ENCODE measurements at places on chromosomes 3 and 15.

GRCh38 chr3:61518590-61518989, 42.8 kb upstream of the PTPRG start:
- DNase-seq, result no peak

DNA sequence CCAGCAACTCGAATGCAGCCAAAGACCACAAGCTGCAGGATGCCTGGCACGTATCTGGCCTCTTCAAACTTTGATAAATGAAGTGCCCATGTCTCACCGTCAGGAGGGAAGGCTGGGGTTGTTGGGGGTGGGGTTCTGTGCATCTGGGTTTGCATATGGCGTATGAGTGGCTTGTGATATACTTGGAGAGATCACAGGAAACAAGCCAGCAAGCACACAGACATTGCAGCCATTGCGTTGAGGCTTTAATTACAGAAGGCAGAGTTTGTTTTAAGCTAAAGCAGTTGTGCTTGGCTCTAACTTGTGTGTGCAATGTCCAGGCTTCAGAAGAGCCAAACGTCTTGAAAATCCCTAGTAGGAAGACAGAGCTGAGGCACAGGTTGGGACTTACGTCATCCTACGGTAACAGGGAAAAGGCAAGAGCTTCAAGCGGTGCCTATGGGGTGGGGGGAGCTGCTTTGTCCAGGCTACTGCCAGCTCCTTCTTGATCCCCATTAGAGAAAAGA, 109.2 kb downstream of the ASB7 start:
- DNase-seq, result no peak

- no peak for DNase-seq
Measured at GRCh38 chr3:58584690-58585004, 7.5 kb upstream of the FAM107A start.

GRCh38 chr3:54538346-54538745, 389.5 kb downstream of the LRTM1 start:
- DNase-seq, result no peak

DNA sequence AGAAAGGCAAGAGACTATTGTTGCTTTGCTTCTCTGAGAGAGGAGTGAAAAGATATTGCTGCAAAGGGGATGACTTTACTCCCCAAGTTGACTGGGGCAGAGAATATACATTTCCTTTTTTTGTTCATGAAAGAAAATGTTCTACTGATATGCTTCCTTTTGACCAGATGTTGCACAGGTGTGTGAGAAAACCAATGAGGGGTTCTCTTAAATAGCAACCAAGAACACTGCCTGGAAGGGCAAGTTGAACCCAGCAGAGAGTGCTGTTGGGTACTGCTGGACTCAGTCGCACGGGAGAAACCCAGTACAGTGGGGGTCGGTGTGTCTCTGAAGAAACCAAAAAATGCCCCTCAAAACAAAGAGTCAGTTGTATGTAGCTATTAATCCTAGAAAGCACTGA, 101.2 kb downstream of the CHST2 start:
- DNase-seq, result no peak

- no peak for DNase-seq
Measured at GRCh38 chr3:160010578-160010977, 21.9 kb downstream of the IL12A start.

DNA sequence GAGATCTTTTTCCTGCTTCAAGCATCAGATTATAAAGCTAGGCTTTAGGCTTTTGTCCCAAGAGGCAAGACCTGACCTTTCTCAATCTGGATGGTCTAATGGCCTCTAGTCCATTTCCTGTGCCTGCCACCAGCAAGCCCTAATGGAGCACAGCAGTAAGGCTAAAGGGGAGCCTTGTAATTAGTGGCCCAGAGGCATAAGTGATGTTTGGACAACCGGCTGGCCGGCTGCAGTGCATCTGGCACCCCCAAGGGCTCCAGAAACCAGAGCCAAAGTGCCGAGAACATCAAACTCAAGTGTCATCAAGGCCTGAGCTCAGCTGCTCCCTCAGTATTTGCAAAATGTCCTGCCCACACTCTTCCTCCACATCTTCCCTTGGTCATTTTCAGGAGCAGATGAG, 31.9 kb upstream of the RTP4 start:
- DNase-seq, result no peak

DNA sequence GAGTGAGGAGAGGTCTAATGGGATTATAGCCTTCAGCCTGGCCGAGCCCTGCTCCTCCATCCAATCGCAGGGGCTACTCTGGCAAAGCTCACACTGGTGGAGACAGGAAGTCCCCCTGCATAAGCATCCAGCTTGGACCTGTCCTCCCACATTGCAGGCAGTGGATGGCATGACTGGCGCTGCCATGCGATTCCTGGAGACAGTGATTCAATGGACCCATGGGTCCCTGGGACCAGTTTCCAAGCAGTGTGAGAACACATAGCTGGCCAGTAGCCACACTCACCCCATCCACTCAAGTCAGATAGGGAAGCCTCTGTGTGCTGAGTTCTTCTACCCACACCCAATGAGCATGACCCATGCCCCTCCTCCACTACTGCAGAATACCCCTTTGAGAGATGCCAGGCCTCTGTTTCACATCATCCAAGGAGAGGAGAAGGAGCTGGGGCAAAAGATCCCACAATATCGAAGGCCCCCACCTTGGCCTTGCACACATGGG, 18.1 kb upstream of the POC1A start:
- DNase-seq, result no peak

- DNase-seq, result no peak
Measured at GRCh38 chr3:33920511-33920910, 122.1 kb downstream of the PDCD6IP start.

DNA sequence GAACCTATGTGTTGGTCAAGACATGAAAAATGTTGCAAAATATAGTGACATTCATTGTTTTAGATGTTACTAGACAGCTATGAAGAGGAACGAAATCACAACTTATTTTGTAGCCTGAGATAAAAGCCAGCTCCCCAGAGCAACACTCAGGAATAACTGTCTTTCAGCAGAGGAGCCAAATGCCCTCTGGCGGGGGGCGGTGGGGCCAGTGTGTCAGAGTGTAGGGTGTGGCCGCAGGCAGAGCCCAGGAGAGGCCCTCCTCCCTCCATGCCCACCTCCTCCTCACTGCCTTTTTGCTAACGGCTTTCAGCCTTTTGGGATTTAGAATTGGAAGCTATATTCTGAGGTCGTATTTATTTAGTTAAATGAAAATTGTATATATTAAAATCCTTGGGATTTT, 16.9 kb downstream of the APOD start:
- DNase-seq, result no peak

DNA sequence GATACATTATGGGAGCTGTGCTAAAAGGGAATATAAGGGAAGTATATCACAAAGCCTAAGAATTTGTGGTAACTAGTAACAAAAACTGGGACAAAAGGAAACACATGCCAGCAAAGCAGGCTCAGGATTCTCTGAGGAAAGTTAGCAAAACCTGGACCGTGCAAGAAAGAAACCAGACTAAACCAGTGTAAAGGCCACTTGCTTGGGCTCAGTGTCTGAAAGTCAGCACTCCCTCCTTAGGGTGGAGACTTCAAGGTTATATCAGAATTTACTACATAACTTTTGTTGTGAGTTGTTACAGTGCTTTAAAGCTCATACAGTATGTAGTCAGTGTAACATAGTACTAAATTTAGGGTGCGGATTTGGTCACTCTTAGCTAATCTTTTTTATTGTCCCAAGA, 269.9 kb upstream of the GADL1 start:
- no peak for DNase-seq

DNA sequence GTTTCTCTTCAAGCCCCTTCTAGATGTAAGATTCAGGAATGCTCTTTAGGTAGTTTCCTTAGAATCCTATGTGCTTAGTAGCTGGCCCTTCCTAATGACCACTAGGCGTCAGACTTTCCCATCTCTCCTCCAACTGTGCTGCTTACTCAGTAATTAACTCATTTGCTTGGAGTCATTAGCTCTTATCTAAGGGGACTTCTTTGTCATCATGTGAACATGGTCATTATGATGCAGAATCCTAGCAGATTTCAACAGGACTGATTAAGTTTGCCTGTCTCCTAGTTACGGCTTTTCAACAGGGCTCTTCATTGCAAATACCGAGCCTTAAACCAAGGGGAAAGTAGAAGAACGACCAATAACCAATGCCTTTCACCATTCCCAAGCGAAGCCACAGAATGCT, 46.4 kb downstream of the GJD2 start:
- no peak for DNase-seq

- no peak for DNase-seq
Measured at GRCh38 chr15:58699769-58700168, 49.7 kb downstream of the ADAM10 start.

- no peak for DNase-seq
Measured at GRCh38 chr3:183725387-183725786, 27.8 kb downstream of the YEATS2 start.

DNA sequence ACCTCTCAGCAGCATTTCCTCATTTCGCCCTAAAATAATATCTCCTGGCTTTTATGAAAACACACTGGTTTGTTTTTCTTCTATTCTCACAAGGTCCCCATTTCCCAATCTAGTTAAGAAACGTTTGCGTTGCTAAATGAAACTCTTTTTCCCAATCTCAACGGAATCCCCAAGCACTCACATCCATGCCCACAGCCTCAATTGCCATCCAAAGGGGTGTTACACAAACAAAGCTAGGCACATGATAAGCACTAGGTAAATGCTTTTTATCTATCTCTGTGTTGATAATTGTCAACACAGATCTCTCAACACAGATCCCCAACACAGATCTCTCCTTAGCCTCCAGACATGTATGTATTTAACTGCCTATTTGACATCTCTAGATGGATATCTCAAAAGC, 35.2 kb upstream of the TF start:
- no peak for DNase-seq

- DNase-seq, result no peak
Measured at GRCh38 chr15:53576841-53577240, 182.6 kb downstream of the WDR72 start.

GRCh38 chr15:77633913-77634265, 1.2 kb upstream of the LINGO1 start:
- DNase-seq, result no peak

- DNase-seq, result no peak
Measured at GRCh38 chr3:190119461-190120268, 1.0 kb downstream of the P3H2 start.

DNA sequence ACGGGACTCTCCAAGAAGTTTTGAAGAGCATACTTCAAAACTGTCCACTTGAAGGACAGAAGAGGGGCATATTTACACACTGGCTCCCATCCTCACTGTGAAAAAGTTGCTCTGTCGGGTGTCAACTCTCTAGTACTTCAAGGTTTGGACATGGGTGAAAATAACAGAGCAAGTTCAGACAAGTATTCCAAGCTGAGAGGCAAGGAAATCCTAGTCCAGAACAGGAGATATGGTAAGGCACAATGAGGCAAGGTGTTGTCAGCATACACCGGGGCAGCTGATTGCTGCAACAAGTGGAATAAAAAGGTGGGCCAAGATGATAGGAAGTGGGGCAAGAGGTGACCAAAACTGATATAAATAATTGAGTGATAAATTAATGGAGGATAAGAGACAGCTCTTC, 4.8 kb upstream of the TFDP2 start:
- DNase-seq, result no peak

GRCh38 chr3:45170096-45170495, 23.9 kb upstream of the CDCP1 start:
- no peak for DNase-seq

- no peak for DNase-seq
Measured at GRCh38 chr3:85627932-85628331, 669.1 kb downstream of the CADM2 start.

DNA sequence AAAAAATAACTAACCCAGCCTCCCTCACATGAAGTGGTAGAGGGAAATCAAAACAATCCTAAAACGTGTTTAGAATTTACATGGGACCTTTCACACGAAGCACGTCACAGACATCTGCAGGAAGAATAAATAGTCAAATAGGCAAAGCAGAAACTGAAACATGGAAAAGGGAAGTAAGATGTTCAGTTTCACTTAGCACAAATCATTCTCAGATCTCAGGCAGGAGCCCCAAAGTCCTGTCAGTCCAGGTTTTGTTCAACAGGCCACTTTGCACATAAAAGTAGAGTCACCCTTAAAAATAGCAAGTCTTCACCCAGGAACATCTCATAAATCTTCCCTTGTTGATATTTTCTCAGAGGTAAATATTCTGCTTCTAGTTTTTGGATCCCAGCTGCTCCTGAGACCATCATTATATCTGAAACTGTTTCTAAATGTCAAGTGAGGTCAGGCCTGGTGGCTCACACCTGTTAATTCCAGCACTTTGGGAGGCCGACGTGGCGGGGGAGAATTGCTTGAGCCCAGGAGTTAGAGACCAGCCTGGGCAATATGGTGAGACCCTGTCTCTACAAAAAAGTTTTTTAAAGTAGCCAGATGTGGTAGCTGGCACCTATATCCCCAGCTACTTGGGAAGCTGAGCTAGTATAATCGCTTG, 1.9 kb downstream of the RUBCN start:
- no peak for DNase-seq

DNA sequence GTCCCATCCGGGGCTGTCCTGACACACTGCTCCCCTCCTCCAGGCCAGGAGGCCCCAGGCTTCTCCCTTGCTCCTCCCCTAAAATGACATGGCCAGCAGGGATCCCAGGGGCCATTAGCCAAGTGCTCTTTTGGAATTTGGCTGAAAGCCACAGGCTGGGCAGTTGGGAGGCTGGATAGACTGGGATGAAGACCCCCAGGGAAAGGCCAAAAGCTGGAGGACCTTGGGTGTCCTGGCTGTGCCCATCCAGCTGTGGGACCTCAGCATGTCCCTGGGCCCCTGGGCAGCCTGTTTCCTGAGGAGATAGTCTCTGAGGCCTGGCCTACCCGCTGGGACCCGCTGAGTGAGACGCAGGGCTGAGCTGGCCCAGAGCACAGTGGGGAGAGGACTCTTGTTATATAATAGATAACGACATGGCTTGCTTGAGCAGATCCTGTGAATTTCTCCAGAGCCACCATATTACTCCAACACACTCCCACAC, 5.7 kb upstream of the PDE8A start:
- no peak for DNase-seq

GRCh38 chr15:64096668-64097384, 1.0 kb downstream of the SNX1 start:
- no peak for DNase-seq

DNA sequence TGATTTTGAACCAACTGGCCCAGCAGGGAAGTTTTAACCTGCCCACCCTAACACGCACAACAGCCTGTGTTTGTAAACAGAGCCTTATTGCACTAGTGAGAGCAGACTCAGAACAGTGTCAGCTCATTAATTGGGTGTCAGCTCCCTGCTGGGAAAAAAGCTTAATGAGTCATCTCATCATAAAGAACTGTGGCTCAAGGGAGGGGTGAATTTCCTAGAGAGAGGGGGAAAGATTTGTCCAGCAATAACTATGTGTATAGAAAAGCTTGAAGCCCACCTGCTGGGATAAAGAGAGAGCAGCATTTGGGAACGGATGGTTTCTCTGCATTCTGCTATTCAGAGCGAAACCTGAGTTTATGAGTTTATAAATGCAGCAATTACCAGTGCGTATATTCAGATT, 48.9 kb upstream of the GMNC start:
- DNase-seq, result no peak

GRCh38 chr3:71045917-71046282, 537.6 kb downstream of the FOXP1 start:
- no peak for DNase-seq

DNA sequence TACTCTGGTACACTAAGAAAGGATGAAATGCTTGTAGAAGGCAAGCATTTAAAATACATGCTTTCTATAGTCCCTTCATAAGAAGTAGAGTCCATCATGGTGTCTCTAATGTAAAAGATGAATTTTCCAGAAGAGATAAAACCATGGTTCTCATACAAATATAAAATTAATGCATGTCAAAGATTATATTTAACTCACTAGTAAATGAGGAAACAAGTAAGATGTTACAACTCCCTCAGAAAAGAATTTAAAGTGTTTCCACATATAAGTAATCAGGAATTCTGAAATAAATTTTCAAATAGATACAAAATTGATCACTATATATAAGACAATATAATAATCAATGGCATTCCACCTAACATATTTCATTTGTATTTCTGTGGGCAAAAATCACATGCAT, 570.3 kb upstream of the CCDC54 start:
- no peak for DNase-seq
